ENCODE measurements at places on chromosomes 1 and 21.

DNA sequence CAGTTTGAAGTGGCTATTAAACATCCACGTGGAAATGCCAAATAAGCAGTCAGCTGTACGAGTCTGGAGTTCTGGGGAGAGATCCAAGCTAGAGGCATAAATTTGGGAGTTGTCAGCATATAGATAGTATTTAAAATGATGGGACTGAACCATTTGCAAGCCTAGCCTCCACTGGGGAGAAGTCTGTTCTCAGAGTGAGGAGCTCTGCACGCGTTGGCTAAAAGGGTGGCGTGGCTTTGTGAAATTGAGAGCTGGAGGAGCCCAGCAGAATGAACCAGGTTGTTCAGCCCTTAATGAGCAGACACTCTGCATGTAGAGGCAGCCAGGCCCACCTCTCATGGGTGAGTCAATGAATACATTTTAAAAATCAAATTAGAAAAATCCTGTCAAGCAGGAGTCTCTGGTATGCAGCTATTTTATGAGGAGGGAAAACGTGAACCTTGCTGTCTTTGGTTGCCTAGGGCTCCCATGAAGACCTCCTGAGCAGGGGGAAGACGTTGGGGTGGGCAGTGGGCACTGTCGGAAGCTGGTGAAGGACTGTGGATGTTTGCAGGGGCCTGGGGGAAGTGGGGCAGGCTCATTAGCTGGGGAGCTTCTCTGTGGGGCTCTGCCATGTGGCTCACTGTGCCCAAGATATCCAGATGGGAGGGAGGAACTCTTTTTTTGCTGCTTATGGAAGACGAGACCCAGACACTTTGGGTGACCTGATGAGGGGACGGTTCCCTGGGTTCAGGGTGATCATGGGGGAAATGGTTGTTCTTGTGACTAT, 18.8 kb downstream of the TMCC2 start:
- no peak for DNase-seq

GRCh38 chr1:223243441-223244050, 100.5 kb upstream of the TLR5 start:
- no peak for DNase-seq

- DNase-seq: peak; percentile 97
Observed at GRCh38 chr21:41678924-41679318, 87.9 kb downstream of the RIPK4 start.

DNA sequence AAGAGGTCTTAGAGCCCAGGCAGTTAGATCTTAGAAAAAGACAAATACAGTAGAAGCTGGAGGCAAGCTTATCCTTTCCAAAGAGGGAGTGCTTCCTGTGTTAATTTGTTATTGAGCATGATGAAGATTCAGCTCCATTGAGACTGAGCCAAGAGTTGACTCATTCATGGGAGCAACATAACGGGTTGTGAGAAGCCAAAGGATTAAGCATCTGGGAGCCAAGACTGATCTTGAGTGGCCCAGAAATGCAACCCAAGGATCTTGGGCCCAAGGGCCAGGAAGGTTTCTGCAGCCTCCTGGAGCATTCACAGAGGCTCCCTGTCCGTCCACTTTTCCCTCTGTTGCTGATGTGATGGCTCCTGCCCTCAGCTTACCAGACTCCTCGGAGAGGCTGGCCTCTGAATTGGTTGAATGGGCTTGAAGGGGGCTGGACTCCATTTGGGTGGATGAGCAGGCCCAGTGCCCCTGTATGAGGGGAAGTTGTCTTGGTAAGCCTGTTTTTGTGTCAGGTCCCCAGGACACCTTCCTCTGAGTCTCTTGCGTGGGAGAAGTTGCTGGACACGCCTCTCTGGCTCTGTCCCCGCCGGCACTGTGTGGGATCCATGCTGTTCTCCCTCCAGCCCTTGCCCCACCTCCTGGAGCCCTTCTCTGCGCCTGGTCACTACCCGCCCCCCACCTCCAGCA, 42.4 kb downstream of the PDE9A start:
- peak; percentile 6 for DNase-seq

DNA sequence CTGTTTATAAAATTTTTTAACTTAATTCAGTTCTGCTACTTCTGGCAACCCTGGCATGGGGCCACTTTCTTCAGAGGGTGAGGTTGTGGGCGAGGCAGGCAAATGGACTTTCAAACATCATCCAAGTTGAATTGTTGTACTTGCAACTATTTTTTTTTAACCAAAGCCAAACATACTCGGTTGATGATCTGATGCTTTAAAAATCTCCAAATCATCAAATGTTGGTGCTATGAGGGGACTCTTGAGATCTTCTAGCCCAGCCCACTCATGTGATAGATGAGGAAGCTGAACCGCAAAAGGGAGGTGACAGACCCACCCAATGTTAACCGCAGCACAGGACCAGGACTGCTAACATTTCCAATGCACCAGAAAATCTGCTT, 6.7 kb downstream of the SLC1A7 start:
- peak; percentile 98 for DNase-seq

- DNase-seq: no peak
Observed at GRCh38 chr1:247542811-247543210, 6.1 kb upstream of the GCSAML start.

DNA sequence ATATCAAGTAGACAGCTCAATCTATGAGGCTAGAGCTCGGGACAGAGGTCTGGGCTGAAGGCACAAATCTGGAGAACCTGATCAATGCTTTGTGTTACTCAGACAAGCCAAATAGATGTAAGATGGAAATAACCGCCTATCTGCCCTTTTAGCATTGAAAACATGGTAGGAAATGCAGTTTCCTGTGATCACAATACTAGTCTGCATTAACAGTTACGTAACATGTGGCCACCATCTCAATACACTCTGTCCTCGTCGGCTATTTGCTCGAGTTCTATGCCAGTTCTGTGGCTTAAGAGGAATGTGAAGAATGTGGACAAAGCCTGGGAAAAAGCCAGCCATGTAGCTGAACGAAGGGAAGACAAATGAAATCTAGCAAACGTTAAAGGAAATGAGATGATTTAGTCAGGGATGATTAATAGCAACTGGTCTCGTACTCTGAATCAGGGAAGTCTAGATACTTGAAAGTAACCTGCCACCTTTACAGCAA, 73.3 kb downstream of the HSF2BP start:
- peak; percentile 99 for DNase-seq

DNA sequence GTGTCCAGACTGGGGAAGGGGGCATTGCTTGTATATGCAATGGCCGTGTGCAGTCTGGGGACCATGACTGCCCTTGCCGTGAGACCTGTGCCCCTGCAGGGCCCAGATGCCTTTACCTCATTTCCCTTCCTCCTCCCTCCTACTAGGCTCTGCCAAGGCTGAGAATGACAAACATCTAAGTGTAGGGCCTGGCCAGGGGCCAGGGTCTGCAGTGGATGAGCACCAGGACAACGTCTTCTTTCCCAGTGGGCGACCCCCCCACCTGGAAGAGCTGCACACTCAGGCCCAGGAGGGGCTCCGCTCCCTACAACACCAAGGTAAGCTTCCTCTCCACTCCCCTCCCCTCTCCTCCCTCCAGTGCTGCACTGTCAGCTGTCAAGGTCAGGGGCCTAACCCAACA, 49.5 kb downstream of the YARS1 start:
- no peak for DNase-seq

GRCh38 chr1:85496941-85497582, 32.1 kb upstream of the DDAH1 start:
- DNase-seq: peak; percentile 63

- no peak for DNase-seq
Observed at GRCh38 chr1:26827106-26827604, 667 bp downstream of the ZDHHC18 start.

DNA sequence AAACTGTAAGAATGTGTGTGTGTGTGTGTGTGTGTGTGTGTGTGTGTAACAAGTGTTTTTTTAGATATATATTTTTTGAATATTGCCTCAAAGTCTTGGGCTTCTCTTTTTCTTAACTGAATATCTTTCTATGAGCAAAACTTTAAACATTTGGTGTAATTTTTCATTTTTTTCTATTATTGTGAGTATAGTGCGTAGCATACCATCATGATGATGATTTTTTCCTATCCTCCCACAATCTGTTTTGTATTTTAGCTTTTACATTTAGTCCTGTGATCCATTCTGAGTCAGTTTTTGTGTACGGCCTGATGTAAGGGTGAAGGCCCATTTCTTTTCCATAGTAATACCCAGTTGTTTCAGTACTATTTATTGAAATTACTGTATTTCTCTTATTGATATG, 680.6 kb downstream of the TTLL7 start:
- DNase-seq: no peak

GRCh38 chr21:34320011-34320410, 43.8 kb upstream of the KCNE2 start:
- peak; percentile 42 for DNase-seq

DNA sequence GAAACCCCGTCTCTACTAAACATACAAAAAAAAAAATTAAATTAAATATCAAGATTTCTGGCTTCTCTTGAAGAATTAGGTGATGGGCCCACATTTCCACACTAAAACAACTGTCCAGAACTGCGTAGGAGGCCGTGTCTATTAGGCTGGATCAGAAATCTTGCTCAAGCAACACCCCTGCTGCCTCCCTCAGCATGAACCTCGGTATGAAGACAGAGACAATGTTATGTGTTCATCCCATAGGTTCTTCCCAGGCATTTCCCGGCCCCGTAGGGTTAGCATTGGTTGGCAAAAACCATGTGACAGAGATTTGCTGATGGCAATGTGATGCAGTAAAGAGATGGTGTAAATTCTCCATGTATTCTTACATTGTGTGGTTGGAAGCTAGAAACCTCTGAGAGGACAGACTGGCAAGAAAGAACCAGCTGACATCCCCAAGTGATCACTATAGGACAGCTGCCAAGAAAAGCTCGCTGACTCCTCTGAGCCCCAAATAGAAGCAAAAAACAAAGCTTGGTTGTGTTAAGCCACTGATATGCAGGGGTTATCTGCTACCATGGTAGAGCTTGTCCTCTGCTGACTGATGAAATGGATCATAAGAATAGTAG, 34.5 kb downstream of the EBNA1BP2 start:
- DNase-seq: no peak

DNA sequence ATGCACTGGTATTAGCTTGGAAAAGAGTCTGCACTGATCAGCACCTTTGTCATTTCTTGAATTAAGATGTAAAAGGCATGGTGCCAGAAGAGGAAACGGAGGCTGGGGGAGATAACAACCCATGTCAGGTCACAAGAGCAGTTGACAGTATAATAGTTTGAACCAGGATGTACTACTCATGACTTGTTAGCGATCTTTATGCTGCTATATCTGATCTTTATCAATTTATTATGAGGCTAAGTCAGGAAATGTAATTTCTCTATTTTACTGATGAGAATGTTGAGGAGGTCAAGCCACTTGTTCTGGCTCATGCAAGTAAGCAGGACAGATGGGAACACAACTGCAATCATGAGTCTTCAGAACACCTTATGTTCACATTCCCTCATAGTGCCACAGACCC, 41.4 kb downstream of the RGS5 start:
- DNase-seq: no peak

DNA sequence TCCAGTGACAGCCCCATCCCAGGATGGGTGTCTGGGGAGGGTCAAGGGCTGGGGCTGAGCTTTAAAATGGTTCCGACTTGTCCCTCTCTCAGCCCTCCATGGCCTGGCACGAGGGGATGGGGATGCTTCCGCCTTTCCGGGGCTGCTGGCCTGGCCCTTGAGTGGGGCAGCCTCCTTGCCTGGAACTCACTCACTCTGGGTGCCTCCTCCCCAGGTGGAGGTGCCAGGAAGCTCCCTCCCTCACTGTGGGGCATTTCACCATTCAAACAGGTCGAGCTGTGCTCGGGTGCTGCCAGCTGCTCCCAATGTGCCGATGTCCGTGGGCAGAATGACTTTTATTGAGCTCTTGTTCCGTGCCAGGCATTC, 24.2 kb downstream of the PCSK9 start:
- no peak for DNase-seq

DNA sequence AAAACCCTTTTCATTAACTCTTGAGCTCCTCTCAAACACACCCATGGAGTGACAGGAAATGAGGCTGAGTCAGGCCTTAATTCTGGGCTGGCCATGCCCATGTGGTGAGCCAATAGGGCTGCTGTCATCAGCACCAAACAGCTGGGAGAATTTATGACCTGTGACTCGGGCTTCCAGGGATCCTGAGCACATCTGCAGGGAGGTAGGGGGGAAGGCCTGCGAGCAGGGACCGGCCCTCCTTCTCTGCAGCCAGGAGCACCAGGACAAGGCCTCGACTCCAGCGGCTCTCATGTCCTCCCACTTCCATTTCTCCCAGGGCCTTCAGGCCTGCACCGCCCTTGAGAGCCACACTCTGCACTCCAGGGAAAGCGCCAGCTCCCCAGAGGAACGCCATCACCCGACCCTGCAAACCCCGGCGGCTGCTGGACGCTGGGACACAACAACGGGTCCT, 14.6 kb downstream of the RIPK4 start:
- peak; percentile 83 for DNase-seq

DNA sequence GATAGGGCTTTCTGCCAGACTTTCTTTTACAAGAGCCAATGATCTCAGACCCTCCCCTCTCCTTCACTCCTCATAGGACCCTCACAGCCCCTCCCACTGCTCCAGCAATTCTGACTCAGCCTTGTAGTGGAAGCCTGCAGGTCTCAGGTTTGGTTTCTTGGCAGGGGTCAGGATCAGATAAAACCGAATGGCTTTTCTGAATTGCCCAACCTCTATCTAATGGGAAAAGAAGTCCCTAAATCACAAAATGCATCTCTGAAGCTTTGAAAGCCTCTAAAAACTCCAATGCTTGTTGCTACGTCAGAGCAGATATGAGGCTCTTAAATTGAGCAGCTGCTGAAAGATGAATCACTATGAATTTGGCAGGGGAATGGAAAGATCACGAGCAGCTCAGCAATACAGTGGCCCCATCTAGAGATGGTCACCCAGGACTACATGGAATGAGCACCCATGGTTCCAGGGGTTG, 74.5 kb downstream of the NID1 start:
- DNase-seq: peak; percentile 75

GRCh38 chr1:236868625-236869467, 73.8 kb downstream of the MTR start:
- DNase-seq: peak; percentile 69

GRCh38 chr1:12516741-12517140, 101.3 kb downstream of the DHRS3 start:
- no peak for DNase-seq

- DNase-seq: no peak
Observed at GRCh38 chr1:99084562-99084961, 79.9 kb upstream of the PLPPR5 start.

DNA sequence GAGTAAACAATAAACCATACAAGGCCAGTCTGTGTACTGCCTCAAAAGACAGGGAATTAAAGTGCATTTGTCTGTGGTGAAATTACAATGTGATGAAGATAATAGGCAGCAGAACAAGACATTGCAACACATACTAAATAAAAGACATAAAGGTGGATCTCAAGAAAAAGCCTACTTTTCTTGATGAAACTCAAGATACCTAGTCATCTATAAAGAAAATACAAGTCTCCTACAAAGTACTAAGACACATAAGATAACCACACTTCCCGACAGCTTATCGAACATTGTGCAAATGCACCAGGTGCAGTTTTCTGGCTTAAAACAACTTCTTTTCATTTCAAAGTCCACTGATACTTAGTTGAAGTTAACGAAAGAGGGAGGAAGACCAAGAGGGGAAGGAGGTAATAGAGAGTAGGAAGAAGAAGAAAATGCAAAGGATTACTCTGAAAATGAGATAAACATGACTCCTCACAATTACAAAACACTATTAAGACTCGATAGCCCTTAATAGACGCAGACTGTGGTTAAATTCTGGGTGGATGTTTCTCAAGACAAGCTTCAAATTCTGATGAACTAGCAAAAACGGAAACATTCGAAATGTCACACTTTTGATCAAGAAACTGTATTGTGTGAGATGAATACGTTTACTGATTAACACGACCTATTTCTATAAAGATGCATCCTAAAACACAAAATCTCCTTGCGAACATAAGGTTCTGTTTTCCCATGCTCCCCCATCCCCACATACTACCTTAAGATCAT, 2.0 kb downstream of the HNRNPR start:
- peak; percentile 22 for DNase-seq
